ENCODE measurements at places on chromosomes 7 and 10. TPM values are rescaled to one million over a fixed set of nuclear protein-coding genes. Genes with fewer than 3 reads are reported as not detected.

TDRD1 gene
- not detected for total RNA-seq

NPFFR1 gene
- total RNA-seq = not detected

CTAGE4 gene
- total RNA-seq = 1.6 TPM

TMEM270 gene
- not detected for total RNA-seq

FOXP2 gene
- total RNA-seq = not detected

TM9SF3 gene
- 47.0 TPM for total RNA-seq

NKX1-2 gene
- 0.86 TPM for total RNA-seq

IFIT2 gene
- total RNA-seq = 6.9 TPM

ZNF775 gene
- 4.7 TPM for total RNA-seq

EPO gene
- total RNA-seq = not detected

TAS2R41 gene
- total RNA-seq = not detected

TRIM73 gene
- 6.4 TPM for total RNA-seq

ACHE gene
- total RNA-seq = 1.3 TPM

PPP1R17 gene
- total RNA-seq = not detected

BAMBI gene
- 10.7 TPM for total RNA-seq

TMEM72 gene
- not detected for total RNA-seq

CPA4 gene
- 10.1 TPM for total RNA-seq

SLC39A12 gene
- total RNA-seq = not detected

RNF133 gene
- 0.26 TPM for total RNA-seq

PTF1A gene
- total RNA-seq = not detected

ANKRD30A gene
- 0.12 TPM for total RNA-seq

Measured in PC-3 (cell line).